Endothelial cell of umbilical vein (primary cell): ENCODE measurements at places on chromosomes 5 and 9.

GRCh38 chr9:121634329-121635261 lies 16.8 kb upstream of the DAB2IP start:
- peak; percentile 25 for DNase-seq

DNA sequence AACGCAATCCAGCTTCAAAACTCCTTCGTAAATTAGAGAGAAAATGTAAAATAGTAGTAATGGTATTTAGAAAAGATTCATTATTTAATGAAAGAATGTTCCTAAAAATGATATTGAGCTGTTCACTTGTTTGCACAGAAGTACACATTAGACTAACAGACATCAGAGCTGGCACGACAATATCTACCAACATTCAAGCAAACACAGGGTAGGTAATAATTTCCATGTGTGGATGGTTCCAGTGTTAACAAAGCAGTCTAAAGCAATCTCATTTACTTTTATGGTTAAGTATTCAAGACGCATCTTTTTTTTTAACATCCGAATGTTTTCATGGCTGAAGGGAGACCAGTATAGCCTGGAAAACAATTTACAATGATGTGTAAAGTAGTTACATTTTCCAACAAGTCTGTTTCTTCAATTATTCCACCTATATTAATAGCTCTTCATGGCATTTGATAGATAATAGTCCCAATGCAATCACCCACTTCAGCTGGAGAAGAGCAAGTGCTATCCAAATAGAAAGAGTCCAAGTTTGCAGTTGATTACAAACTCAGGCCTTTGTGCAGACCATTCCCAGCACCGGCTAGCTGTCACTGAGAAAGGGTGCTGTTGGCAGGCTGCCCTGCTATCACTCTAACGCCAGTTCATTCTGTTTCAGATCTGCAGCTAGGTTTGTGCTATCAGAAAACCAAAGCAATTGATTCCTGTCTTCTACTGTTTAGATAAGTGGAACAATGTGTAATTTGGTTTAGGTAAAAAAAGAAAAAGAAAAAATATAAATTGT lies 458.8 kb downstream of the DTWD2 start:
- no peak for DNase-seq

- DNase-seq: peak; percentile 18
Observed at GRCh38 chr5:82466986-82467561, 188.9 kb upstream of the RPS23 start.

DNA sequence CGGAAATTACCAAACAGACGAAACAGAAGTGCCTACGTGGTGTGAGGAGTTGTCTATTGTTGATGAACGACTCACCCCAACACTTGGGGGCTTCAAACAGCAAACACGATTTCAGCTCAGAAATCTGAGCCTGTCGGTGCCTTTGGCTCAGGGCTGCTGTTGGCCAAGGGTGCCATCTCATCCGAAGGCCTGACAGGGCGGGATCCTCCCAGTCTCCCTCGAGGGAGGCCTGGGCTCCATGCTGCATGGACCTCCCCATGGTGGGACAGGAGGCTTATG lies 1.3 kb downstream of the LRRC14B start:
- no peak for DNase-seq

DNA sequence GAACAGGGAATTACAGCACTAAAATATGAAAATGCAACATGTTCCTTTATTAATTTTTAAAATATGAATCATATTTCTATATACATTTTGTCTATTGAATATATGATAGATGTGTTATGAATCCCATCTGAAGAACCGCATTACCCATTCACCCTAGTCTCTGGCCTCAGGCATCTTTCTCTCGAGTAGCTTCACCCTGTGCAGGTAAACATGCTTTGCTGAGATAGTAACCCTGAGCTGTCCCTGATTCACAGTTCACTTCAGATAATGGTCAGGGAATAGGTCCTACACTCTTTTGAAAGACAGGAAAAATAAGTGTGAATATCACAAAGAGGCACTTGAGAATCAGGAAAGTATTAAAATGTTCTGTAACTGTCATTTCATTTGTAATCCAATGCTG lies 766.8 kb downstream of the IRX1 start:
- DNase-seq: no peak

DNA sequence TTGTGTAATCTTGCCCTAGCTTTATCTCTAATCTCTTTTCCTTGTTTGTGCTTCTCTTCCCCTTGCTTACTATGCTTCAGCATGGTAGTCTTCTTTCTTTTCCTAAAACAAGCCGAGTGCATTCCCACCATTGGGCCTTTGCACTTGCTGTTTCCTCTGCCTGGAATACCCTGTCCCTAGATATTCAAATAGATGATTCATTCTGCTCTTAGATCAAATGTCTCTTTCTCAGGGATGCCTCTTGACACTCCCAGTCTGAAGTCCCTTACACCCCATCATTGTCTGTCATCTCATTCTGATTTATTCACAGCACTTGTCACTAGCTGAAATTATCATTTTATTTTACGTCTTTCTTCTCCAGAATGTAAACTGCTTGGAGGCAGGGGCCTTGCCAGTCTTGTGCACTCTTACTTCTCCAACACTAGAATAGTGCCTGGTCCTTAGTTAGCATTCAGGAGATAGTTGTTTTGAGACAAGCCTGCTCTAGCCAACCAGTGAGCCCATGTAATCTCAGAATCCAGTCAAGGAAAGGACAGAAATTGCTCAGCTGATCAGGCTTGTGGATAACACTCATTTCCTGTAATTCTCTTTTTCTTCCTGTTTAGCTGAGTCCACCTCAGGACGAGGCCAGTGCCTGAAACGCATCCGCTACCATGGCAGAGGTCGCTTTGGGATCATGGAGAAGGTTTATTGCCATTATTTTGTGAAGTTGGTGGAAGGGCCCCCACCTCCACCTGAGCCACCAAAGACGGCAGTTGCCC lies 25.4 kb downstream of the MRPL22 start:
- peak; percentile 96 for DNase-seq

GRCh38 chr5:132773114-132773513 lies 3.9 kb downstream of the SEPTIN8 start:
- DNase-seq: no peak

DNA sequence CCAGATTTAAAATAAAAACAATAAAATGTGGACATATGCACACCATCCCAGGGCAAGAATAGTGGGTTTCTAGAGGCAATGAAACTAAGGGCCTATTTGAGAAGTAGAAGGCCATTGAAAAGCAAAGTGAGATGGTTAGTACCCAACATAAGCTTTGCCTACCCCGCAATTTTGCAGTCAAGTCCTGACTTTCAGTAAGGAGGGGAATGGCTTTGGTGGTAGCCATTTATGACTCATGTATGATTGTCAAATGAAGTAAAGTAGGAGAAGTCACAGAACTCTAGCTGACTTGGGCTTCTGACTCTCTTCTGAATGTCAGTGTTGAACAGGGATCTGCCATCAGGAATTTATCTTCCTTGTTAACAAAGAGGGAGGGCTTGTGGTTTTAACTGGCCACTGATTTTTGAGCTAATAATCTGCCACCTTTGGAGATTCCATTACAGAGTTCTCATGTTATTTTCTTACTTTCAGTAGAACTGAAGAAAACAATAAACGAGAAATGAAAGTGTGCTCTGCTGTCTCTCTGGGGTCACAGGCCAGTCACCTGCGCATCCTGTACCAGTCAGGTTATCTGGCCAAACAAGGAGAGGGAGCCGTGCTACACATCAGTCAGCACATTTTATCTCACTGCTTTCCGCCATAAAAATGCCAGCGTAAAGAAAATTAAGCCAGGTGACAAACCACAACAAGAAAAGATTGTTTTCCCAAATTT lies 14.3 kb upstream of the SNCAIP start:
- DNase-seq: no peak

GRCh38 chr9:134191455-134192209 lies 27.3 kb upstream of the RNU6ATAC start:
- DNase-seq: no peak
